NCI-H187 (cell line): ENCODE measurements at places on chromosomes 4 and X.

- DNase-seq: no peak
Measured at GRCh38 chr4:19983072-19983471, 268.6 kb upstream of the SLIT2 start.

DNA sequence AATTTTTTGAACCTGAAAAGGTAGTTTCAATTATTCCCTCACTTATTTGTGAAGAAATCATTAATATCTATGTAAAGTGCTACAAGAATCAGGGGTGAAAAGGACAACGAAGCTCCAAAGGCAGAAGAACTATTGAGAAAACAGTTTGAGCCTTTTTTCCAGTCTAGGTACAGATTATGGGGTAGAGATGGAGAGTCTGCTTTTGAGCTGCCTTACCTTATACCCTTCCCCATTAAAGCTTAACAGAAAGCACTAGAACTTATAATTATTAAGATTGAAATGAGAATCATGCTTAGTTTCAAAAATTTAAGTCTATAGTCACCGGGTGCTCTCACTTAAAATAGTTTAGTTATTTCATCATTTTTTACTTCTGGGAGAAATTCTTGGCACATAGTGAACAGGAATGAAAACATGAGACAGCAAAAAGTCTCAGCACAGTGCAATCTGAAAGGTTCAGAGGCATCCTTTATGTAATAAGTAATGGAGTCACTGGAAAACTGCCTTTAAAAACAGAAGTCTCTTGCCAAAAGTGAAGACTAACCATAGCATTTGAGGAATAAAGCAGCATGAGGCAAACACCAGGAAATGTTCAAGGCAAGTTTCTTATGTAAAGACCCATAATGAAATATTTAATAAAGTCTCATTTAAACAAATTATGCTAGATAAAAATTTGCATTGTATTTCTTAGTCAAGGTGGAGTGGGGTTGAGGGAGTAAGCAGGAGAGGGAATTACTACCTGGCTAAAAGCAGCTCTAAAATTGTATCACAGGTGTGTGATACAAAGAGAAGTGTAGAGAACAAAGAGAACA is 5.1 kb upstream of the DCLK2 start:
- no peak for DNase-seq

GRCh38 chr4:84855774-84856173 is 110.7 kb downstream of the WDFY3 start:
- no peak for DNase-seq

GRCh38 chrX:72536542-72536941 is 36.1 kb downstream of the HDAC8 start:
- no peak for DNase-seq

GRCh38 chrX:152958047-152958446 is 35.9 kb downstream of the PNMA5 start:
- DNase-seq: no peak

GRCh38 chrX:135982860-135983259 is 2.4 kb upstream of the SLC9A6 start:
- DNase-seq: no peak

GRCh38 chr4:112225157-112225556 is 6.4 kb upstream of the AP1AR start:
- no peak for DNase-seq

- DNase-seq: no peak
Measured at GRCh38 chr4:154616287-154616686, 3.8 kb upstream of the FGG start.

DNA sequence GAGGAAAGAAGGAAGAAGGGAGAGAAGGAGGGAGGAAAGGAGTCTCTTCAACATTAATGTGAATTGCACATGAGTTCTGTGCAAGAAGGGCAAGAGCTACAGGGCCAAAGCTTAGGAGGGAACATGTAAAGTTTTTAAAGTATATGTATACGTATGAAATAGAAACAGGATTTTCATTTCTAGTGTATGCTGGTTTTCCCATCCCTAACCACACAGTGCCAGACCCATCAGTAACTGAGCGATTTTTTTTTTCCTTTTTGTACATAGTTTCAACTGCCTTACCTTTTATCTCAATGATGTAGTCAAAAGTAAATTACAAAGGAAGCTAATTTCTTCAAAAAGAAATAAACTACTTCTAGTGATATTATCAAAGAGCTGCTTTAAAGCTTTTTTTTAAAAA is 157.6 kb downstream of the SH3KBP1 start:
- DNase-seq: no peak

DNA sequence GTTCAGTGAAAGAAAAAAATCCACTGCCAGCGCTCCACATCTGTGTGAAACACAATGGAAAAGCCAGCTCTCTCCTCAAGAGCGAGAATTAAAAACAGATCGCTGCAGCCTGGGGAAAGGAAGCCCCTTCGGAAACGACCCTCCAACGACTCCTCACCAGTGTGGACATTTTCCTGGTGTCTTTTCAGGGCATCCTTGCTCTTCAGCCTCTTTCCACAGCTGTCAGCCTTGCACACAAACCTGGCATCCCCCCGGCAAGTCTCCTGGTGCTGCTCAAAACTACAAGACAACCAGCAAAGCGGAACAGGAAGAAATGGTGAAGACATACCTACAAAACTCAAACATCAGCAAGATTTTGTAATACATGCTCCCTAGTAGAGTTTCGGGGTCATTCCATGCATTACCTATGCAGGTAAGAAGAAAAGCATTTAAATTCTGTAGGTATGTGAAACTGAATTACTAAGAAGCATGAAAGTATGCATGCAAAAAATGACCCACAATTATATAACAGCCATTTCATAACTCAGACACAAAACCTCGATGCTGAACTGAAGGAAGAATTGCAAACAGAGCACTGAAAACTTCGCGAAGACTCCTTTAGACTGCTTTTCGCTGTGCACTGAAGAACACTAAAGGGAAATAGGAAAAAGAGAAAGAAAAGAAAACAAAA is 106.1 kb downstream of the PRDM5 start:
- DNase-seq: no peak

- DNase-seq: no peak
Measured at GRCh38 chrX:96715481-96715880, 30.8 kb downstream of the DIAPH2 start.

DNA sequence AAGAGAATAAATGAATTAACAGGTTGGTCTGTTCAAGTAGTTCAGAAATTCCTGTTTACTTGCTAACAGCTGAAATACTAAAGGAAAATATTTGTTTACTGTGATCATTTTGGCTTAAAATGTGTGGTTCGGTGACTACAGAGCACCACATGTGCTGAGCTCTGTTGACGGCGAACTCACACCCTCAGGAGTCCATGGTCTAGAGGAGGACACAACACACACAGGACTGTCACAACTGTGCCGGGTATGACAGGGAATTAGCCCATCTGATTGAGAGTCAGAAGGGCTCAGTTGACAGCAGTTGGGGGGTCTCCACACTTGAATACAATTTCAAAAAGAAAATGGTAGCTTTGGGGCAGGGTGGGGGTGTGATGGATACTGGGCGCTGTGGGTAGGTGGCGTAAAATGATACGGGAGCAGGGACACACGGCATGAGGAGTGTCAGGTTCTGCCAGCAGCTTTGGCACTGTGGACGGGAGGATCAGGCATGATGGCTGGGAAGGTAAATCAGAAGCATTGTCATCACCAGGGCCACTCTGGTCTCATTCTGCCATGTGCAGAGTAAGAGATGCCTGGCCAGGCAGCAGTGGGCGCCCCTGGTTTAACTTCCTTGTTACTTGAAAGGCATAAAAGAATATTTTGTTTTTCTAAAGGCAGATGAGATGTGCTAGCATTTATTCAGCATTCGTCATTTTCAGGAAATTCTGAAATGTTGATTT is 33.3 kb downstream of the CLDN22 start:
- no peak for DNase-seq

DNA sequence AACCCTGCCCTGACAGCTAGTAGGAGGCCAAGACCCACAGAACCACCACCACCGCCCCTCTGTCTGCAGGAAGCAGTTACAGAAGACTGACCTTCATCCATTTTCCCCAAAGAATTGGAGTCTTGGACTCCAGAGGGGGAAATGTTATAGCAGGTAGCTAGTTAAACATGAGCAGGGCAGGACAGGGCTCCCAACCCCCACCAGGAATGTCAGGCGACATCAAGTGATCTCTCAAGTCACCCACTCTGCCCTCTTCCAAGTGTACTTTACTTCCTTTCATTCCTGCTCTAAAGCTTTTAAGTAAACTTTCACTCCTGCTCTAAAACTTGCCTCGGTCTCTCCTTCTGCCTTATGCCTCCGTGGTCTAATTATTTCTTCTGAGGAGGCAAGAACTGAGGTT is 17.1 kb upstream of the AADAT start:
- no peak for DNase-seq

DNA sequence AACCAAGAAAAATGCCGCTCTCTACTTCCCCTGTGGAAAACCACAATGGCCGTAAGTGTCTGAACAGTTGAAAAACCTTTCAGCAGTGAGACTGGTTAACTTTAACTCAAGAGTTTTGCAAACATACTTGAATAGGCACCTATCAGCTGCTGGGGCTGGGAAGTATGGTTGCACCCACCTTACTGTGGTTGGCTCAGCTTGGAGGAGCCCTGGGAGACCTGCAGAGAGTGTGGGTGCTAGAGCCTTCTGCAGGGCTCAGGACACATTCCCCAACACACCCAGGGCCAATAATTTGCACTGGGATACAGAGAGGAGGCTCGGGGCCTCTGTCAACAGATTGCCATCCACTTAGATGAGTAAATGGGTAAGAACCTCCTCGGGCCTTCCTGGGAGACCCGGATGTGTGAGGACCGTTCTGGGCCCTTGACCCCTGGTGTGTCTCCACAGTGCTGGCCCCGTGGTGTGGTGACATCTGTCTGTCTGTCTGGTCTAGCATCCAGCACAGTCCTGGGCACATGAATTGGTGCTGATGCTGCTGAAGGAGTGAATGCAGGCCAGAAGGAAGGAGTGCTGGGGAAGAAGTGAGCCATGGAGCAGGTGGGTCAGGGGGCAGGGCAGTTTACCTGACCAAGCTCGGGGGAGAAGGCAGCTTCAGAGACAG is 46.5 kb downstream of the MAGEA1 start:
- no peak for DNase-seq

DNA sequence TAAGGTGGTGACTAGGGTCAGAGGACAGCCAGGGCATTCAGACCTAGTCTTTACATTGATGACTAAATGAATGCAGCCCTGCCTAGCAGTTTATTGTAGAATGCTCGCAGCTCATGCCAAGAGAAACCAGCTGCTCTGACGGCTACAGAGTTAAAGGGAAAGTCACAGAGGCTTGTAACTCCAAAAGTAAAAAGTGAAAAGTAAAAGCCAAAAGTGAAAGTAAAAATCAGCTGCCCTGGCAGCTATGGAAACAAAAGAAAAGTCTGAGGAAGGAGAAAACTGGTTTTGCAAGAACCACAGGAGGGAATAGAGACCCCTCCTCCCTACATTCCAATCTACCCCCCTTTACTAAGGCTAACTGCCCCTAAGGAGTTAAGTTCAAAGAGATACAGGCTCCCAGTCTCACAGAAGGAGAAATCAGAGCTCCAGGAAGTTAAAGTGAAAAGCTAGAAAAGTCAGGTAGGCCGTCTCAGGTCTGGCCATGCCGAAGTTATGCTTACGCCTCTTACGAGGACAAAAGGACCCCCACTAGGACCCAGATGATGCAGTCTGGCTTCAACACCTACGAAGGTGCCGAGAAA is 6.0 kb downstream of the GAGE10 start:
- DNase-seq: no peak

GRCh38 chr4:184344899-184345572 is 127.4 kb upstream of the ENPP6 start:
- DNase-seq: no peak
